Activated T-helper 1 cell treated with anti-CD3 and anti-CD28 coated beads, Interleukin-12 subunit alpha, Interleukin-12 subunit beta, Interleukin-2, Interleukin-4 antibody, amounts not matched to agents 30 ng/mL and 10 ng/mL and 1 ng/mL, durations not matched to agents 14 hours and 24 hours and 36 hours (primary cell): ENCODE measurements at places on chromosomes 4 and X.
A peak's percentile ranks its signal among the peaks of the same experiment; 100 is the strongest.

- no peaks in the 10 kb centered on the region for H3K4me1 ChIP-seq
- no peaks in the 10 kb centered on the region for H3K27me3 ChIP-seq
- H3K27ac ChIP-seq, result no peak overlapping the region
- DNase-seq, result no peak
- H3K4me3 ChIP-seq, result no peak overlapping the region
- no peaks in the 10 kb centered on the region for H3K36me3 ChIP-seq
Observed at GRCh38 chr4:23874536-23874901, 15.3 kb downstream of the PPARGC1A start.

- DNase-seq, result no peak
- peaks cover 6% of the 10 kb centered on the region for H3K36me3 ChIP-seq
- no peak overlapping the region for H3K4me3 ChIP-seq
Observed at GRCh38 chr4:53314252-53314651, 51.6 kb downstream of the SCFD2 start.

DNA sequence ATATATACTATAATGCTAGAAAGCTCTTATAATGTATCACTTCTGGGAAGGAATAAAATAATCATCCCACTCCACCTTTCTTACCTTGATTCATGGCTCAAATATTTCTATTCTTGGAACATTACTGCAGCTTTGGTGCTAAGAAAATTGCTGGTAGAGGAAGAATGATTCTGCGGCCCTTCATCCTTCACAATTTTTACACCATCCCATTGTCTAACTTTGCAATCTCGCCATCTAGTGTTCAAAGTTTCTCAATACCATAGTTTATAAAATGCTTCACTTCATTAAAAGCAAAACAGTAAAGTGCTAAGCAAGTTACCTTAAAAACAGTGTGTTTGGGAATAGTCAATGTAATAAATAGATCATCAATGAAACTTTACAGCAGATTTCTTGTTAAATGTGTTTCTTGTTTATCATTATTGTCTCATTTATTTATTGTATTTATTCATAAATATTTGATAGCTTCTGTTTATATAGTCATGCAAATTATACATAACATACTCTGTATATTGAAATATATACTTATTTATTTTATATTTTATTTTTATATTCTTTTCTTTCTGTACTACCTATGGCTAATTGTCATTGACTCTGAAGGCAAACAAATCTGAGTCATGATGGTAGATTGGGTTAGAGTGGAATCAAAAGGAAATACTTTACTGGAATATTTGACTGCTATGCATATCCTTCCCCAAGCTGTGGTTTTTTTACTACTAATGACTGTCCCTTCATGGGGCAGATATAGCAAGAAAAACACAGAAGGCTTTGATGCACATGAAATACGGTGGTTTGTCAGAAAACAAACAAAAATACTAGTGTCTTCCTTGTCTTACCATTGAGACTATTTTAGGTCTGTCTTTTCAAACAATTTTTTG is 390.7 kb downstream of the MAPK10 start:
- no peak overlapping the region for H3K27ac ChIP-seq
- no peaks in the 10 kb centered on the region for H3K36me3 ChIP-seq
- H3K27me3 ChIP-seq, result no peaks in the 10 kb centered on the region
- no peak overlapping the region for H3K4me3 ChIP-seq

- H3K27me3 ChIP-seq, result no peaks in the 10 kb centered on the region
- H3K36me3 ChIP-seq, result no peaks in the 10 kb centered on the region
- no peak overlapping the region for H3K27ac ChIP-seq
- H3K4me1 ChIP-seq, result no peaks in the 10 kb centered on the region
- DNase-seq, result no peak
Observed at GRCh38 chr4:180913750-180914149, 1329.5 kb upstream of the TENM3 start.

- H3K27ac ChIP-seq, result no peak overlapping the region
- no peaks in the 10 kb centered on the region for H3K36me3 ChIP-seq
- no peak overlapping the region for H3K4me3 ChIP-seq
- peaks cover 8% of the 10 kb centered on the region for H3K27me3 ChIP-seq
- H3K4me1 ChIP-seq, result peaks cover 12% of the 10 kb centered on the region
Observed at GRCh38 chr4:10949039-10949733, 264.6 kb upstream of the CLNK start.

DNA sequence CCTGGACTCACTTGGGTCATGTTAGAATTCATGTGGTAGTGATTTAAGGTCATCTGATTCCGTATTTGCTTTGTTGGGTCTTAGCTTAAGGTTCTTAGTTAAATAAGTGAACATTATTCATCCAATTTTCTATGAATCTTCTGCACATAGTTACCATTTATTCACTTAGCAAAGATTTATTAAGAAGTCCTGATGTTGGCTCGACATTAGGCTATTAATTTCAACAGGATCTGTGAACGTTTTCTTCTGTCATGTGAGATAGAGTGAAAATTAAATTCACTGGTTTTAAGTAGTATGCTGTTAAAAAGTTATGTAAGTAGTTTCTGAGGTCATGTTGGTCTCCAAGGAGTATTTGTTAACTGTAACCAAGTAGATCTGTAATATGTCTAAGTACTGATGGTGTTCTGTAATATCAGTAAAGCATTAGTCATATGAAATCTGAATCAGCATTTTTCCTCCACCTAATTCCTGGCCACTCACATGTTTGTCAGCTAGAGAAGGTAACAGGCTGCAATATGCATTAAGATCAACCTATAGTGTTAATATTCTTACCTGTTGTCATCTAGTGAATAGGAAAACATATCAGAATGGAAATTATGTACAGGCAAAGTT is 155.6 kb downstream of the PCDH7 start:
- H3K27ac ChIP-seq, result no peak overlapping the region
- no peak for DNase-seq
- no peaks in the 10 kb centered on the region for H3K36me3 ChIP-seq
- no peaks in the 10 kb centered on the region for H3K27me3 ChIP-seq
- no peak overlapping the region for H3K4me3 ChIP-seq
- H3K4me1 ChIP-seq, result no peaks in the 10 kb centered on the region

- H3K4me3 ChIP-seq, result no peak overlapping the region
- no peaks in the 10 kb centered on the region for H3K36me3 ChIP-seq
- no peaks in the 10 kb centered on the region for H3K4me1 ChIP-seq
Observed at GRCh38 chr4:21954916-21955315, 6.3 kb upstream of the KCNIP4 start.

DNA sequence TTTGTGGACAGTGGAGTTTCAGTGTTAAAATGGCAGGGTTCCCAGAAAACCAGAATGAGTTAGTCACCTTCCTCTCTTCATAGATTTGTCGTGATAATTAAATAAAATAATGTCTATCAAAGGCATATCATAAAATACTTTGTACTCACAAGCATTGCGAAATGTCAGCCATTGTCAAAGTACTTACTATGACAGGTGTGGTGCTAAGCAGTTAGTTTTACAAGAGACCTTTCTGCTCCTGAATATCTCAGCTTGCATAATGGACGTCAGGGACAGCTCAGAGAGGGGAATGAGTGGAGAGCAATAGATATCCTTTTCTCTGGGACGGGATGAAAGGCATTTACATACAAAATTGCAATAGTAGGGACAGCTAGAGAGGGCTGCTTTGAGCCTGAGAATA is 560.9 kb downstream of the KCNIP4 start:
- no peak for DNase-seq
- H3K27ac ChIP-seq, result no peak overlapping the region
- no peaks in the 10 kb centered on the region for H3K4me1 ChIP-seq
- no peaks in the 10 kb centered on the region for H3K27me3 ChIP-seq

- peaks cover 13% of the 10 kb centered on the region for H3K27me3 ChIP-seq
- H3K27ac ChIP-seq, result no peak overlapping the region
- H3K4me3 ChIP-seq, result no peak overlapping the region
- no peaks in the 10 kb centered on the region for H3K36me3 ChIP-seq
- peaks cover 7% of the 10 kb centered on the region for H3K4me1 ChIP-seq
Observed at GRCh38 chr4:14865804-14866203, 136.5 kb upstream of the CPEB2 start.

DNA sequence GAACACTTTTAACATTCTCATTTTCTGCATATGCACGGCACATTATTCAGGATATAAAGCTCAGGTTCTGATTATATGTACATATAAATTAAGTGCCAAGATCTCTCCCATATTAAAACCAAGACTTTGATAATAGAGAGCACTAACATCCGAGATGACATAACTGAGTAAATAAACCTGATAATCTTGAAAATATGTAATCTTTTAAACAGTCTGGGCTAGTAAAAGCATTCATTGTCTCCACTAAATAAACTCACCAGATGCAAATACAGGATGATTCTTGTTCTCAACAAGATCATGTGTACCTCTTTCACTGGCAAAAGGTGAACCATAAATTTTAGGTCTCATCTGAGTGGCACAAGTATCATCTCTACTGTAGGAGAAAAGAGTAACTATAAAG is 942.2 kb downstream of the TRAM1L1 start:
- no peak overlapping the region for H3K4me3 ChIP-seq
- no peak overlapping the region for H3K27ac ChIP-seq
- H3K36me3 ChIP-seq, result no peaks in the 10 kb centered on the region
- no peaks in the 10 kb centered on the region for H3K27me3 ChIP-seq
- DNase-seq, result no peak

GRCh38 chr4:71460371-71460770 is 121.6 kb downstream of the SLC4A4 start:
- H3K27me3 ChIP-seq, result peaks cover 3% of the 10 kb centered on the region
- no peak overlapping the region for H3K27ac ChIP-seq
- DNase-seq, result no peak
- H3K4me1 ChIP-seq, result no peaks in the 10 kb centered on the region
- no peaks in the 10 kb centered on the region for H3K36me3 ChIP-seq
- no peak overlapping the region for H3K4me3 ChIP-seq

GRCh38 chrX:155874571-155875244 is 6.4 kb upstream of the VAMP7 start:
- no peak overlapping the region for H3K27ac ChIP-seq
- H3K4me3 ChIP-seq, result peak overlapping the region; percentile 30
- no peaks in the 10 kb centered on the region for H3K36me3 ChIP-seq
- no peak for DNase-seq
- peaks cover 8% of the 10 kb centered on the region for H3K27me3 ChIP-seq

- no peaks in the 10 kb centered on the region for H3K4me1 ChIP-seq
- no peaks in the 10 kb centered on the region for H3K27me3 ChIP-seq
- peaks cover 16% of the 10 kb centered on the region for H3K36me3 ChIP-seq
- DNase-seq, result no peak
Observed at GRCh38 chr4:106160560-106160959, 155.4 kb downstream of the TBCK start.

DNA sequence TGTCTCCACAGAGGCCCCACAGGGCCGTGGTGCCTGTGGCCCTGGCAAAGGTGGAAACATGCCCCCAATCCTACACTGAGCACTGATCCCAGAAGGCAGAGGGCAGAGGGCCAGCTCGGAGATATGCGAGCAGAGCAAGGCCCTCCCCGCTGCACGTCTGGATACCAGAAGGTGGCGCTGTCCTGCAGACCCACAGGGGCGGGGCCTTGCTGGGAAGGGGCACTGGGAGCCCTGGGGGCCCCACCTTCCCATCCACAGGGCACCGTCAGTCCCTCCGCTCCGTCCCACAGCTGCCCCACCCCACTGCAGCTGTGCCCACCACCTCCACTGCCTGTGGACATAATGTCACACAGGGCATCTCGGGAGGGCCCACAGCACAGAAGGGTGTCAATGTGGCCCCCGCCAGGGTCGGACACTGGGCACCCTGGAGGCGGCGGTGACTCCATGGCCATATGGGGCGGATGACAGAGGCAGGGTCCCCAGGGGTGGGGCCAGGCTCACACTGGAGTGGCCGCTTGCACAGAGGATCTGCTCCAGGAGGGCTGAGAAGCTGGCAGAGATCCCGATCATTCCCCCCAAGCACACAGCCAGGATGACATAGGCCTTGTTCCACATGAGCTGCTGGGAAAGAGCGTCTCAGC is 4.8 kb downstream of the SLC49A3 start:
- H3K4me3 ChIP-seq, result no peak overlapping the region
- peak; percentile 37 for DNase-seq
- peaks cover 3% of the 10 kb centered on the region for H3K27me3 ChIP-seq
- H3K4me1 ChIP-seq, result no peaks in the 10 kb centered on the region
- no peaks in the 10 kb centered on the region for H3K36me3 ChIP-seq

- no peak overlapping the region for H3K27ac ChIP-seq
- H3K4me1 ChIP-seq, result no peaks in the 10 kb centered on the region
- no peak overlapping the region for H3K4me3 ChIP-seq
- no peak for DNase-seq
Observed at GRCh38 chrX:87727620-87728019, 210.0 kb downstream of the KLHL4 start.

- H3K27me3 ChIP-seq, result no peaks in the 10 kb centered on the region
- H3K36me3 ChIP-seq, result no peaks in the 10 kb centered on the region
- no peak for DNase-seq
- H3K4me3 ChIP-seq, result no peak overlapping the region
- H3K27ac ChIP-seq, result no peak overlapping the region
Observed at GRCh38 chr4:104818579-104818978, 323.9 kb upstream of the CXXC4 start.

DNA sequence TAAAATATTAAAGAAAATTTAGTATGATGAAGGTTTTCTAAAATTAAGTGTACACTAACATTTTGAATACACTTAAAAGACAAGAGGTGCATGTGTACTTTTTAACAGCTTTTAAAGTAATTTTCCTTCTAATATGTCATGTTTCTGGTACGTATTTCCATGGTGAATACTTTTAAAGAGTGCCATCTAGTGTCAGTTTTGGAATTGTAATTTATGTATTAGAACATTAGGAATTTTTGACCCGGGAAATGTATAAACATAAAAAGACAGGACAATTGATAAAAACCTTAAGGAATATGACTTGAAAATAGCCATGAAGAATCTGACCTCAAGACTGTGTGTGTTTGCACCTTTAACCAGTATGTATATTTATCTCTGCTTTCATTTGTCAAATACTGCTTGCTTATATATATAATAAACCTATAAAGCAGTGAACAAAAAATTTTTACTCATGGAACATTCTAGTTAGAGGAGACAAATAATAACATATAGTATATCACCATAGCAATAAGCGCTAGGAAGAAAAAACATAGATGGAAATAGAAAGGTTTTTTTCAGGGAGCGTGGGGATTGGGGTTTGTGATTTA is 7.2 kb downstream of the GSTCD start:
- H3K36me3 ChIP-seq, result no peaks in the 10 kb centered on the region
- no peak for DNase-seq
- no peak overlapping the region for H3K4me3 ChIP-seq
- H3K4me1 ChIP-seq, result no peaks in the 10 kb centered on the region
- H3K27me3 ChIP-seq, result no peaks in the 10 kb centered on the region

DNA sequence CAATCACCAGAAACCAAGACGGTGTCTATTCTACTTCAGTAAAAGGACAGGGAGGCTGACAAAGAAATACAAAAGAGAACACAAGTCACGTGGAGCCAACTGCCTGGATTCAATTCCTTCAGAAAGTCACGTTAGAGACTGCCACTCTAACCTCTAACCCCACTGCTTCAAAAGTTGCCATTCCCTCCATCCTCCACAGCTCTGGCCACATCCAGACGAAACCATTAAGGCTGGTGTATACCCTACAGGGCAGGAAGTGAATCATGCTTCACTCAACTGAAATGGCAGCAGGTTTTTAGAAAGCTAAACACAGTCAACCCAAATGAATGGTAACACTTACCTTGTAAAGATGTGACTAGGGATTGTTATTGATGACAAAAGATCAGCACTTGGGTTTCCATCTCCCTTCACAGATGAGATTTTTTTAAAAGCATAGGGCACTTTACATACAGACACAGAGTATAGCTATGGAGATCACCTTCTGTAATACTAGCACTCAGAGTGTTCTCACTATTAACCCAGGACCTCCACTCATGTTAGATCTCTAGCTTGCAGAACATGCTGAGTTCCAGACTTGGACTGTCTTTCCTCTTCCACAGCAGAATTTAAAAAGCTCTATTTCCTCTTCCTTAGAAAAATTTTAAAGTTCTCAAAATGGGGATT is 37.4 kb downstream of the MAML3 start:
- DNase-seq, result peak; percentile 25
- H3K4me3 ChIP-seq, result peak overlapping the region; percentile 21
- peaks cover 31% of the 10 kb centered on the region for H3K4me1 ChIP-seq
- H3K36me3 ChIP-seq, result peaks cover 1% of the 10 kb centered on the region
- peak overlapping the region; percentile 3 for H3K27ac ChIP-seq
